ENCODE measurements at places on chromosomes 16 and 17.

GRCh38 chr17:80856863-80857755, 134.5 kb upstream of the CHMP6 start:
- no peak for DNase-seq

- DNase-seq: no peak
Measured at GRCh38 chr17:40588552-40588951, 23.3 kb upstream of the CCR7 start.

- no peak for DNase-seq
Measured at GRCh38 chr17:59845595-59846393, 46.9 kb downstream of the TUBD1 start.

DNA sequence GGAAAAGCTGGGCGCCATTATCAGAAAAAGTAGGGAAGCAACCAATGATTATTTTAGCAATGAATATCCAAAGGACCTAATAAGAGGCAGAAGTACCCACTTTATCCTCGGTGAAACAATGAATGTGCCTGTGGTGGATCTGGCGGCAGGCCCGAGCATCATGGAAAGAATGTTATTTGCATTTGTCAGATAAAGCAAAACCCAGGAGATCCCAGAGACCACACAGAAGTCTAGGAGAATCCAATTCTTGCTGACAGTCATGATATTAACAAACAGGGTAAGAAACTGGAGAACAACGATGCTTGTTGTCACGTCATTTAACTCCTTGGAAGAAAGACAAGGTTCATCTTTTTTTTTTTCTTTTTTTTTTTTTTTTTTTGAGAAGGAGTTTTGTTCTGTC, 12.0 kb upstream of the TNRC6A start:
- no peak for DNase-seq

DNA sequence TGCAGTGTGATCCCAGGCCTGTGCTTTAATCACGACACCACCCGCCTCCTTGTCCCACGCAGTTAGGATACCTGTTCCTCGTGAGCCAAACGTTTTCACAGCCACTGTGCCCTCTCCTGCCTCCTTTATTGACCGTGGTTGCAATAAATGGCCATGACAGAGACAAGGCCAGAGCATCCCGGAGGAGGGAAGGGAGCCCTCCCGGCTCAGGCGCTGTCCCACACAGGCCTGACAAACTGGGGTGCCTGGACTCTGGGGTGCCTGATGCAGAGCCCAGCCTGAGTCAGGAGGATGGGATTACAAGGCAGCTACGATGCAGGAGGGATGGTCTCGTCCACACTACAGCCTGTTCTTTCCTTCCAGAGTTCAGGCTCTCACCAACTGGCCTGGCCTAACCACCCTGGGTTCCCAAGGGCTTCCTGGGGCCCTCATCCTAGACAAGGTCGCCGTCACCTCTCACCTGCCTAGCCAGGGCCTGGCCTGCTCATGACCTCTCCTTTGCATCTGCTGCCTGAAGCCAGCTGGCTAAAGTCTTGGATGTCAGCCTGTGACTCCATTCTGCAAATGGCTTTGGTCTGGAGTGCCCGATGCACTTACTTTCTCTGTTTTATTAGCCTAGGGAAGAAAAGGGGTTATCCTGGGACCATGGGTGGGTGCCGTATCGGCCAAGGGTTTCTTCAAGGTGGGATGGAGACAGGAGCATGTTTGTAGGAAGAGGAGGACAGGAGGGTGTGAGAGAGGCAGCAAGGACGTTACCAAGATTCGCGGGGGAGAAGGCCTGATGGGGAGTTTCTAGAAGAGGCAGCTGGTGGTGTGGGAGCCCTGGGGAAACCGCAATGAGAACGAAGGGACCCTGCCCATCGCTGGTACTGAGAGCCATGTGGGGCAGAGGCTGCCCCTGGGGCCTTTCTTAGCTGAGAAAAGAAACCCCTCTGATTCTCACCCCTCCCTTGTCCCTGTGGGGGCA, 234.3 kb upstream of the TNRC6C start:
- DNase-seq: no peak

DNA sequence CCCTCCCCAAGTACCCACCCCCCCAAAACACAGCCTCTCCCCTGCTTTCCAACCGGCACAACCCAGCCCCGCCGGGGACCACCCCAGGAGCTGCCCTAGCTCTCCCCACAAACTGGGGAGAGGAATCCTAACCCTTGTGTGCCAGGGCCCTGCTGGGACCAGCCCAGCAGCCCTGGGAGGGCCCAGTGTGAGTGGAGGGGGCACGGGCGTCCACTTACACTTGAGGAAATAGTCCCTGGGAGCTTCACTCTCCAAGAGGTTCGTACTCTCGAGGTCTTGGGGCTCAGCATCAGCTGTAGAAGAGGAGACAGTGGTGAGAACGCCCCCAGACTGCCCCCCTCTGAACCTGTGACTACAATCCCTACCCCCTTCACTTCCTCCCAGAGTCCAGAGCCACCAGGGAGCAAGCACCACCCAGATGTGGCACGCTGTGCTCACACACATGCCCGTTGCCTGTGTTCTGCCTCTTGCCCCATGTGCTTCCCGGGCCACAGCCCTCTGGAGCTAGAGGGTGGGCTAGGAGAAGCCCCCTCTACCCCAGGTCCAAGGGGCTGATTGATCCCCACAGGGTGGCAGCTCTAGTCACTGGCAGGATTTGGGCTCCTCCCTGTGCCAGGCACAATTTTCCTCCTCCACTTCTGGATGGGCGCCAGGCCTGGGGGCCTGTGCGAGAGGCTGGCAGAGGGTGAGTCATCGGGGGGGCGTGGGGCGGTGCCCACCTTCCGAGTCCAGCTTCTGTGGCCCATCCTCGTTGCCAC, 3.0 kb downstream of the TRIM47 start:
- no peak for DNase-seq

GRCh38 chr16:82609140-82609539, 17.6 kb upstream of the CDH13 start:
- DNase-seq: no peak

DNA sequence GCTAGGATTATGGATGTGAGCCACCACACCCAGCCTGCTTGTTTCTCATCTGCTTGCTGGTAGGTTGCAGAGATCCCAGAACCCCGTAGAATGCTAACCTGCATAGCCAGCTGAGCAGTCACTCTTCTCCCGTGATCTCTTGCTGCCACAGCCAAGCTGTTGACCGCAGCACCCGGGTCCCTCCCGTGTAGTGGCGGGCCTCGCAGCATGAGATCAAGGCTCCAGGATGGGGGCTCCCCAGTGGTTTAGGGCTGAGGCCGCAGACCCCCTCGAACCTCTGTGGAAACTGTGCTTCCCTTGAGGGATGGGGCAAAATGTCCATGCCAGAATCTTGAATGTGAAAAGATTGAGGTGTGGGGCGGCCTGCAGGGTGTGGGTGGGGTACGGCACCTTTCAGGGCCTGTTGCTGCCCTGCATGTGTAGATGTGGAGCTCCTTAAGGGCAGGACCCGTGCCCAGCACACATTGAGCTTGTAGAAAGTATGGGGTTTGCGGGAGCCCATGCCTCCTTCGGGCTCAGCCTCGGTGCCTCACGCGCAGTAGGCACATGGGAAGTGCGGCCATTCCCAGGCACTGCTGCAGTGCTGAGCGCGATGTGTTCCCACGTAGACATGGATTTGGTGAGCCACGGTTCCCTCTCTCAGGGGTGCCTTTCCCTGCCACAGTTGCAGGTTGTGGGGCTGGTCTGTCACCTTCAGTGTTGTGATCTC, 99.9 kb downstream of the BANP start:
- no peak for DNase-seq

DNA sequence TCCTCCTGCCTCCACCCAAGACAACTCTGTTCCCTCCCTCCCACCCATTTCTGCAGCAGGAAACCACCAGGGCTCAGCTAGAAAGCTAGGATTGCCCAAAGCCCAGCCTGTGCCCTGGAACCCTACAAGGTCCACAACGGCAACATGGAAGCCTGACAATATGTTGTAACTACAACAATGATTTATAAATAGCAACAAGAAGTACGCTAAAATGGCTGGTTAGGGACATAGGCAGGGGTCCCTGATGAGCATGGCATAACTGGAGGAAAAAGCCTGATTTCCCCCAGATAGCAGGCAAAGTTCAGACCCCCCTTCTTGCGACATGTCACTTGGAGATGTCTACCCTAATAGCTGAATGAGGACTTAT, 6.6 kb downstream of the ST3GAL2 start:
- DNase-seq: no peak

- no peak for DNase-seq
Measured at GRCh38 chr16:86498671-86499439, 11.5 kb upstream of the FOXF1 start.
